ENCODE measurements at places on chromosomes 3 and 15. TPM values are rescaled to one million over a fixed set of nuclear protein-coding genes. Genes with fewer than 3 reads are reported as not detected.

The SNX22 gene
- total RNA-seq, result 1.8 TPM

The MUC4 gene
- total RNA-seq, result 0.11 TPM

The GOLGA6L2 gene
- total RNA-seq, result not detected

The TMEM43 gene
- total RNA-seq, result 38.9 TPM

The MASP1 gene
- total RNA-seq, result 0.13 TPM

DNA sequence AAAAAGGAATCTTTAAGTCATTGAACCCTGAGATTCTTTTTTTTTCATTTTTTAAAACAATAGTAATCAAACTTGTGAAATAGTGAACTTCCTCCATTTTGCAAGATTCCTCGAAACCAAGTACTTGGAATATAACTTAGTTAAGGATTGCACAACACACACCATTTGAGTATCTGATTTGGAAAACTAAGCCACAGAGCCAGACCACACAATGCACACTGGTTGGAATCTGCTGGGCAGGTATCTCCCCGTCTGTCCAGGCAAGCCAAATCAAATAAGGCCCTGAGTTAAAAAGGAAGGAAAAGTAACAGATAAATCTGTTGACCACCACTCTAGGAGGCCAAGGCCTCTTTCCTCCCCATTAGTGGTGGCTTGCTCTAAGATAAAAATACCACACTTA lies 177.5 kb upstream of the ICE2 start:
- H3K27me3 ChIP-seq, result peaks cover 4% of the 10 kb centered on the region
- no peaks in the 10 kb centered on the region for H3K4me1 ChIP-seq
- H3K4me3 ChIP-seq, result no peak overlapping the region
- H3K27ac ChIP-seq, result no peak overlapping the region
- H3K36me3 ChIP-seq, result no peaks in the 10 kb centered on the region

DNA sequence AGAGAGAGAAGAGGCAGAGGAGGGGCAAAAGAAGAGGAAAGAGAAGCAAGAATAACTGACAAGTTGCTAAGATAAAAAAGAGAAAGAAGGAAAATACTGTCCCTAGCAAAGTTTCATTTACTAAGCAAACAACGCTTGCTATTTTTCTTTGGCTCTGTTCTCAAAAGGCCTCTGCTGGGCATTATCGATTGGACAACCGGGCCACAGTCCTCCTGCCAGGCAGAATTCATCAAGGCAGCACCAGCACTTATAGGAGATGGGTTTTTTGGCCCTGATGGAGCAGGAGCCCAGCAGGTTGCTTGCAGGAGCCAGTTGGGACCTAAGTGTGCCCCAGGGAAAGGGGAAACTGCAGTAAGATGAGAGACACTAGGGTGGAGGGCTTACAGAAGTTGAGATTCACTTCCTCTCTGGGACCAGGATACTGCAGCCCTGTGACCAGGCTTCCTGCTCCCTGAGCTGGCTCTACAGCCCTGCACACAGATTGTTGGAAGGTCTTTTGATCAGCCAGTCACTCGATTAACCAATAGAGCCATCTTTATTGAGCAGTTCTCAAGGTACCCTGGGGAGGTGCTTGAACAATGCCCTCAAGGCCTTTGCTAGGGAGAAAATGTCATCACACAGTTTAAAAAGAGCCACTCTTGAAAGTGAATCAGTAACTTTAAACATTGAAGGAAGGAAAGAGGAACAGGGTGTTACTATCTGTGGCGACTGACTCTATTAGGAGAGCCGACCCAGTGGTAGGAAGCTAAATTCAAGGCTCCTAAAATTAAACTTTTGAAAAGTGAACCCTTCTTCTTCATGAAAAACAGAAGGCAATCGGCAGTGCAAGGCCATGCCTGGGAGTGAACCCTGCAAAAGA lies 28.8 kb upstream of the GLCE start:
- no peaks in the 10 kb centered on the region for H3K36me3 ChIP-seq
- H3K27ac ChIP-seq, result no peak overlapping the region
- H3K4me1 ChIP-seq, result no peaks in the 10 kb centered on the region
- peaks cover 4% of the 10 kb centered on the region for H3K27me3 ChIP-seq

DNA sequence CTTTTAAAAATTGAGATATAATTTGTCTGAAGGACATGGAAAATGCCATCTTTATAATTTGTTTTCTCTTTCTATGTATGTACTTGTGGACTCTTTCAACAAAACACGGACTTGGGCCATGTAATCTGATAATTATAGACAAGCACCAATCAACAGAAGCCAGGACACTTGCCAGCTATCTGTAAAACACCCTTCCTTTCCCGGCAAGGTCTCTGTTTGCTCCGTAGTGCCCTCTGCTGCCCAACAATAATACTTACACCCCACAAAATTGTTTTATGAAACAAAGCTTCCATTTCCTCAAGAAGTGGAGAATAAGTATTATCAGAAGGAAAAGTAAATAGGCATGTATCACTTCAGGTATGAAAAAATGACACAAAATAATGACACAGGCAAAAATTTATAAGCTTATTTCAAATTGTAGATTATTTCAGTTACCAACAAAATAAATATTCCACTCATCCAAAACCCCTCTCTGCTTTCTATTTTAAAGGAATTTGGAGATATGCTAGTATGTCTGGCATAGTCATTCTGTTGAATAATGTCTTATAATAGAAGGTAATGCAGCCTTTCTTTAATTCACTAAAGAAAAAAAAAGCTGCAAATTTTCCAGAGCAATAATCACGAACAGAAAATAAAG lies 32.8 kb downstream of the MYH15 start:
- no peaks in the 10 kb centered on the region for H3K36me3 ChIP-seq
- H3K27me3 ChIP-seq, result no peaks in the 10 kb centered on the region
- no peak overlapping the region for H3K27ac ChIP-seq

DNA sequence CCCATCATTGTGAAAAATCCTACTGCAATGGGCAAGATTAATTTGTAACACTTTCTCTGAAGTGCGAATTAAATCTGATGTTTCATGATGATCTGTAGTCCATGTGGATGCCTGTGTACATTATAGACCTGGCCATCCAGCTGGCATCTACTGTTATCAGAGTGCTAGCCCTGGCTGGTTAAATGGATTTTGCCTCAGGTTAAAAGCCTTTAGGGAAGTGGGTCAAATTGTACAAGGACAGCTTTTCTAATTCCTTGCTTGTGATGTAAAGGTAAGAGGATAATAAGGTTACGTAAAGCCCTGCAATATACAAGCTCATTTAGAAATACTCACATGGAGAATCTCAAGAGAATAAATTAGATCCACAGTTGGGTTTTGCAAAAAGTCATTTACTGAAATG lies 138.2 kb downstream of the EPHA3 start:
- no peak overlapping the region for H3K27ac ChIP-seq
- no peaks in the 10 kb centered on the region for H3K4me1 ChIP-seq
- no peaks in the 10 kb centered on the region for H3K27me3 ChIP-seq
- no peak overlapping the region for H3K4me3 ChIP-seq
- no peak for DNase-seq

DNA sequence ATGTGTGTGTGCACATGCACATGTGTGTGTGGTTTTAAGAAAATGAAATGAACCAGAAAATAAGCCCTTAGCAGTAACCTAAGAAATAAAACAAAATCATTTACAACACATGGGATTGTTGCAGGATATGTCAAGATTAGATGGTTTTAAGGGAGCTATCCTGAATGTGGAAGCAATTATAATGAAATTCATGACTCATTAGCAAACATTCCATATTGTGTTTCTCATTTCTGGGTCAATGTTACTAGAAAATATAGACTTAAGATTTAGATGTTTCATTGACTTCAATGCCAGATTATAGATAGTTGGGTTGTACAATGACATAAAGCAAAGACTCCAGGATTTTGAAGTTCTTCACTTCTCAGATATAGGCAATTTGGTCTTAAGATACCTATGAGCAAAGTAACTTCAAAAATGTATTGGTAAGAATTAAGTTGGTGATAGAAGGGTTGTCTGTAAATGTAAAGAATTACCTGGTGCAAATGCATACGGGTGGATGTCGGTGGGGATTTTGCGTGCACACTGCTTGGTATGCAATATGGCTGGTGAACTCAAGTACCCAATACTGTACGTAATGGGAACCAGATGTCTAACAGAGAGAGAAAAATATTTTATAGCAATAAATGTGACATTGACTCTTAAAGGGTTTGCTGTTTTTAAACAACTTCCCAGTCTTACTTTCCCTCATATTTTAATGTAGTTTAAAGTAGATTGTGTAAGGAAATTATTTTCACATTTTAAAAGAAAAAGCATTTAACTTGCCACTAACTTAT lies 53.9 kb upstream of the NR2F2 start:
- no peaks in the 10 kb centered on the region for H3K27me3 ChIP-seq
- no peak overlapping the region for H3K4me3 ChIP-seq
- H3K36me3 ChIP-seq, result peaks cover 12% of the 10 kb centered on the region
- no peak overlapping the region for H3K27ac ChIP-seq

DNA sequence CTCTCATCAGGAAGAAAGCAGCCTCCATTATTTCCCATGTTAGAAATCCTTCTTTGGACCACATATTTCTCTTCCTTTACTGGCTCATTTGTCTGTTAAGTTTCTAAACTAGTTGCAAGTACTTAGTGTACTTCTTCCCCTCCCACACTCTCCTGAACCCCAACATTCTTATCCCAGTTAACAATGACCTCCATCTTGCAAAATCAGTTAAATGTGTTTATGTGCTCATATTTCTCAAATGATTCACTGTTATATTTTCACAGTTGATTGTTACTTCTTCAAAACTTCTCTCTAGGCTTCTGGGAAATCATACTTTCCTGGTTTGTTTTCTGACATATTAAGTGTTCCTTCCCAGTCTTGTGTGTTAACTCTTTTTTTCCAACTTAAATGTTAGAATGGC lies 856.9 kb downstream of the EPHA3 start:
- no peaks in the 10 kb centered on the region for H3K27me3 ChIP-seq
- no peak overlapping the region for H3K4me3 ChIP-seq
- no peak for DNase-seq
- no peak overlapping the region for H3K27ac ChIP-seq
- H3K4me1 ChIP-seq, result no peaks in the 10 kb centered on the region
- H3K36me3 ChIP-seq, result no peaks in the 10 kb centered on the region

DNA sequence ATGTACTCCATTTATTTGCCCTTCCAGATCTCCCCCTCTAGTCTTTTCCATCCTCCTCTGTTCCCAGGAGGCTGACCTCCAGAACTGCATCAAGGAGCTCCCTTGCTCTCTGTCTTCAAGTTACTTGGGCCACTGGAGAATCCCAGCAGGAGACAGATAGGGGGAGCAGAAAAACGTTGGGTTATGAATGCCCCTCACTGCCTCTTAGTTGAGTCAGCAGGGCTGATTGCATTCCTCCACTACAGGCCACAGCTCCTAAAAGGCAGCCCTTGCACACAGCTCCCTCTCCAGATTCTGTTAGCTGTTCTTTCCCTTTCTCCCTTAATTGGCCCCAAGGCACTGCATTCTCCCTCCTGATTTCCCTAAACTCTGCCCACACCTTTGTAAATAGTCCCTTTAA lies 12.4 kb upstream of the CEP152 start:
- no peak for DNase-seq
- H3K4me1 ChIP-seq, result no peaks in the 10 kb centered on the region
- no peak overlapping the region for H3K27ac ChIP-seq
- no peak overlapping the region for H3K4me3 ChIP-seq
- no peaks in the 10 kb centered on the region for H3K27me3 ChIP-seq

DNA sequence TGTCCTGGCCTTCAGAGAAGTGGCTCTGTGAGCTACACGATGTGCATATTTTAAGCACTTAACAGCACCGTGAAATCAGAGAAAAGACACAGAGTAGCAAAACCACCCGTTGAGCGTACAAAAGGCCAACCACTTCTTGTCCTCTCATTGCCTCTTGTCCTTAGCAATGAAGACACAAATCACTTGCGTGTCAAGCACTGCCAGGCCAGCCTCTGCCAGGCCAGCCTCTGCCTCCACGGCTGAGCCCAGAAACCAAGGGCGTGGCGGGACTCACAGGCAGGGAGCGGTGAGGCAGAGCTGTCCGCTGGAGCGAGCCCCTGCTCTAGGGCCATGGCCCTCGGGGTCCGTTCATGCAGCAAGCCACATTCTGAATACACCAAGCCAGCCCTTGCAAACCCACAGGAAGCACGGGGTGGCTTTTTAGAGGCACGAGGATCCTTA lies 4.0 kb downstream of the MUC4 start:
- H3K36me3 ChIP-seq, result no peaks in the 10 kb centered on the region
- H3K27me3 ChIP-seq, result 0 out of 3 replicates have a peak, but pooled peaks cover under 1% of the 10 kb centered on the region
- no peak for DNase-seq
- no peak overlapping the region for H3K27ac ChIP-seq

- no peak overlapping the region for H3K4me3 ChIP-seq
- no peak for DNase-seq
- peaks cover 19% of the 10 kb centered on the region for H3K4me1 ChIP-seq
- H3K36me3 ChIP-seq, result no peaks in the 10 kb centered on the region
Measured at GRCh38 chr3:15347063-15347736, 14.8 kb upstream of the SH3BP5 start.

GRCh38 chr3:155420406-155420805 lies 126.9 kb upstream of the STRIT1 start:
- H3K4me3 ChIP-seq, result no peak overlapping the region
- H3K36me3 ChIP-seq, result no peaks in the 10 kb centered on the region
- DNase-seq, result no peak
- H3K27me3 ChIP-seq, result peaks cover 2% of the 10 kb centered on the region

GRCh38 chr3:97515076-97515475 lies 249.5 kb upstream of the ARL6 start:
- H3K27ac ChIP-seq, result no peak overlapping the region
- H3K27me3 ChIP-seq, result no peaks in the 10 kb centered on the region
- no peak overlapping the region for H3K4me3 ChIP-seq
- no peaks in the 10 kb centered on the region for H3K36me3 ChIP-seq

DNA sequence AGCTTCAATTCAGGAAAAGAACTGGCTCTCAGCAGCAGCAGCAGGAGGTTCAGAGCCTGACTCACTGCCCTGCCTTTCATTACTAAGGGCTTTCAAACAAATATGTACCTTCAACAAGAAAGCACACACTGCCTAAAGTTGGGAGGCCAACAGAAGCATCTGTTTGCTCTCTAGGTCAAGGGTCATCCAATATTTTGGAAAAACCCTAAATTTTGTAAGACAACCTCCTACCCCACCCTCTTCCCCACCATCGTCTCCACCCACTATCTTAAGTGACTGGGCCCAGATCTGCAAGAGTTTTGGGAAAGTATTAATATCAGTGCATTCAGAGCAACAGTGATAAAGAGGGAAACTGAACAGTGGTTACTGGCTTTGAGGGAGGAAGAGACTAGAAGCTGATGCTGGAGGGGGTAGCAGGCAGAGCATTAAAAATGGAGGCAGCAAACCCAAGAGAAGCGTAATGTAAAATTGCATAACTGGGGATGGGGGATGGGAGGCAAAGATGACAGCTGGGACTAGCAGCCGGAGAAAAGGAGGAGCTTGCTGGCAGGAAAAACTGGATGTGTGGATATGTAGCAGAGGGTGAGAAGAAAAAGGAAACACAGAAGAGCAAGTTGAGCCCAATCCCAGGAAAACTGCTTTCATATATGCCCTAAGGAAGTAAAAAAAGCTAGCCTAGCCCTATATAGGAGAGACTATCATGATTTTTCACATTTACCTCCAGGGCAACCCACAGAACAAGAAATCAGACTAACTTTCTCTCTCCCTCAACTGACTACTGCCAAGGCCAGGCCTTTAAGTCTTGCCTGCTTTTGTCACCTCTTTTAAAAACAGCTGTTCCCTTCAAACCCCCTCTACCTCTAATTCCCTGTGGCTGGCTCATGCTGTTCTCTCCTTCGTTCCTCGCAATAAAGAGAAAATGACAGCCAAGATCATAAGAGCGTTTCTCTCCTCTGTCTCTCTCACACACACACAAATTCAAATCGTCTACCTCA lies 31.4 kb downstream of the NPTN start:
- no peaks in the 10 kb centered on the region for H3K36me3 ChIP-seq
- no peak overlapping the region for H3K4me3 ChIP-seq
- H3K27ac ChIP-seq, result peak overlapping the region; percentile 13
- DNase-seq, result no peak
- no peaks in the 10 kb centered on the region for H3K27me3 ChIP-seq

- H3K27me3 ChIP-seq, result no peaks in the 10 kb centered on the region
- no peaks in the 10 kb centered on the region for H3K4me1 ChIP-seq
- no peak overlapping the region for H3K27ac ChIP-seq
- no peak for DNase-seq
- H3K4me3 ChIP-seq, result no peak overlapping the region
- no peaks in the 10 kb centered on the region for H3K36me3 ChIP-seq
Measured at GRCh38 chr15:47609693-47610092, 107.6 kb upstream of the SEMA6D start.

Measured in K562 (cell line).